ENCODE measurements at places on chromosomes 4 and X. TPM values are rescaled to one million over a fixed set of nuclear protein-coding genes. Genes with fewer than 3 reads are reported as not detected.

Gene HSFX4
- total RNA-seq, result not detected

Gene NXF2B
- total RNA-seq, result not detected

Gene ABCG2
- 0.39 TPM for total RNA-seq

Gene FAM9C
- not detected for total RNA-seq

Gene ADH1A
- not detected for total RNA-seq

Gene KLHL13
- total RNA-seq, result 2.9 TPM

Gene KIT
- 0.78 TPM for total RNA-seq

Gene AMELX
- total RNA-seq, result not detected

Gene F8A2
- total RNA-seq, result not detected

Gene TMEM35A
- 1.6 TPM for total RNA-seq

Gene TLR1
- total RNA-seq, result 0.73 TPM

Gene NWD2
- total RNA-seq, result not detected

Gene ASMT
- not detected for total RNA-seq

Gene KDM6A
- total RNA-seq, result 25.8 TPM
